ENCODE measurements at places on chromosomes 1 and 21.

DNA sequence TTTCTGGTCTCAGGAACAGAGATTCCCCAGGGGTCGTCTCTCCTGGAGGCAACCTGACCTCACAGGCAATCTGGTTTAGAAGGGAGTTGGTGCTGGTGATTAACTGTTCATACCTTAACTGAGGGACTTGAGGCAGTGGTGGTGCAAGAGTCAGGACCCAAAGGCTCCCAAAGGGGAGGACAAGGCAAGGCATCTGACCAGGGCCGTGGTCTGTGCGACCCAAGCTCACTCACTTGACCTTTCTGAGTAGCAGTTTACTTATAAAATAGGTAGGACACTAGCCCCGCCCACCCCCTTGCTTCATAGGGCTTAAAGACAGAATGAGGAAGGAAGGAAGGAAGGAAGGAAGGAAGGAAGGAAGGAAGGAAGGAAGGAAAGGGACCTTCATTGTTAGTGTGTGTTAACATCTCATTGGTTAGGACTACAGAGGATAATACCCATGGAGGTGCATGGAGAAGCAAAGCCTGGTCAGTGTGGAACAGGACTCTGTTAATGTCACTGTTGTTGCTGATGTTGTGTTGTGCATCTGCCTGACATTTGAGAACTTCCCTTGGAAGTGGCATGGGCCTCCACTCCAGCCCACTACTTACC lies 4.6 kb upstream of the KCNA2 start:
- DNase-seq = no peak

GRCh38 chr1:200891774-200892157 lies 2.9 kb upstream of the INAVA start:
- DNase-seq = no peak

- DNase-seq = no peak
Measured at GRCh38 chr1:160569806-160570205, 9.5 kb downstream of the CD84 start.

- DNase-seq = no peak
Measured at GRCh38 chr1:204524986-204525385, 8.8 kb downstream of the MDM4 start.

DNA sequence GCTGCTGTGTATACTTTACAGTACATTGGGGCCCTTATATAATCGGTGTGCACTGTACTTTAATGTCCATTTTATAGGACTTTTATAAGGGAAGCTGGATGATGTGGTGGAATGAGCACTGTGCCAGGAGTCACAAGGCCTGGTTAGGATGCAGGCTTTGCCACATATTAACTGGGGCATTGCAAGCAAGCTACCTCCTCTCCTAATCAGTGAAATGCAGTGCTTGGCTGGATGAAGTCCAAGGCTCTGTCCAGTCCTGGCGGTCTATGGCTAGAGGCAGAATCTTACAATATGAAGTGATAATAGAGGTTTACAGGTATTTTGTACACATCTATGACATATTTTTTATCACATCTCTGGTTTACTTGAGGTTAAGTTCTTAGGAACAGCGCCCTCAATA lies 1.7 kb upstream of the PKP1 start:
- no peak for DNase-seq

DNA sequence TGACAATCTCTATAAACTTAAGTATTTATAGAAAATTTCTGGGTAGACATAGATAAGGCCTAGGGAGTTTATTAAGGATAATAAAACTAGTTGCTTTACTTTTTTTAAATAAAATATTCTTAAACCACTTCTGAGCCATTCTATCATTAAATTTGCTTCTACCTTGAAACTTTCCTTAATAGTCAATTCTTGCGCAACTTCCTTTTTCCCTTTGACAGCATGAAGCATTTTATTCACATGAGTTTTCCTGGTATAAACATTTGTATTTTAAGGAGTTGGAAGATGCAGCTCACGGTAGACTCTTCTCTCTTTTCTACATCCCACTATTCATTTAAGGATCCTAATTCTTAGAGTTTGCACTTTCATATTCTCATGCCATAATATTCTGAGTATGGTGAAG lies 75.8 kb upstream of the DPH5 start:
- no peak for DNase-seq

DNA sequence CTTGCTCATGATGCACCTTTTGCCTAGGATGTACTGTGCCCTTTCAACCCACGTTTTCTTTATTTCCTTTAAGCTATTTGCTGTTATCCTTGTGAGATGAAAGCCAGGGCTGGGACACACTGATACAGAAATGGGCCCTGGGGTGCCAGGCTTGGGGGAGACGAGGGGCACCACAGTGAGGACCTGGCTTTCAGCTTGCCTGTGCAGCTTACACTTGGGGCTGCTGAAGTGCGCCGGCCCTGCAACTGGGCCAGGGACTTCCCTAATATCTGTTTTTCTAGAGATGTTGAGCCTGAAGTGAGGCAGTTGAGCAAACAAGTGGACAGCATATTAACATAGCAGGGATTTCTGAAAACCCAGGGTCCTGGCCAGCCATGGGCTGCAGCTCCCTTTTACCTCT lies 42.5 kb upstream of the SLC19A1 start:
- no peak for DNase-seq

- no peak for DNase-seq
Measured at GRCh38 chr1:30929135-30929889, 20.8 kb upstream of the SDC3 start.

- no peak for DNase-seq
Measured at GRCh38 chr1:46969014-46969619, 27.8 kb upstream of the CYP4A11 start.

- no peak for DNase-seq
Measured at GRCh38 chr1:219650880-219651279, 38.0 kb upstream of the ZC3H11B start.

- DNase-seq = no peak
Measured at GRCh38 chr21:32728456-32728839, 635 bp upstream of the SYNJ1 start.

GRCh38 chr1:182679684-182680083 lies 4.7 kb downstream of the RGS8 start:
- no peak for DNase-seq
